ENCODE measurements at places on chromosomes 16 and 17.

DNA sequence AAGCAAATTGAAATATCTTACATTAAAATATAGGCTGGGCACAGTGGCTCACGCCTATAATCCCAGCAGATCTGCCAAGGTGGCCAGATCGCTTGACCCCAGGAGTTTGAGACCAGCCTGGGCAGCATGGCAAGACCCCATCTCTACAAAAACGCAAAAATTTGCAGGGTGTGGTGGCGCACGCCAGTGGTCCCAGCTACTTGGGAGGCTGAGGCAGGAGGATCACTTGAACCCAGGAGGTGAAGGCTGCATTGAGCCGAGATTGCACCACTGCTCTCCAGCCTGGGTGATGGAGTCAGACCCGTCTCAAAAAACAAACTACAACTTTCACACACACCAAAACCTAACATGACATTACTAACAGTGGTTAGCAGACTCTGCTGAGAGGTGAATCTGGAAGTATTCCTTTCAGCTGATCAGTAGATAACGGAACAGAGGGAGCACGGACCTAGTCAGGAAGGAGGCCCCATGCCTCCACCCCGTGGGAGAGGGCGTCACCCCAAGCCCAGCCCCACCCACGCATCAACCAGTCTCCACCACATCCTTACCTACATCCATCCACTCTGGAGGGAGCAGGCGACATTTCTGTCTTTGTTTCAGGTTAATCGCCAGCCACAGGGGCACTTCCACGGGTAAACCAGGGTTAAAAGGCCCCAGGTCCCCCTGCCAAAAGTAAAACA, 1.7 kb downstream of the GINS2 start:
- DNase-seq = no peak

DNA sequence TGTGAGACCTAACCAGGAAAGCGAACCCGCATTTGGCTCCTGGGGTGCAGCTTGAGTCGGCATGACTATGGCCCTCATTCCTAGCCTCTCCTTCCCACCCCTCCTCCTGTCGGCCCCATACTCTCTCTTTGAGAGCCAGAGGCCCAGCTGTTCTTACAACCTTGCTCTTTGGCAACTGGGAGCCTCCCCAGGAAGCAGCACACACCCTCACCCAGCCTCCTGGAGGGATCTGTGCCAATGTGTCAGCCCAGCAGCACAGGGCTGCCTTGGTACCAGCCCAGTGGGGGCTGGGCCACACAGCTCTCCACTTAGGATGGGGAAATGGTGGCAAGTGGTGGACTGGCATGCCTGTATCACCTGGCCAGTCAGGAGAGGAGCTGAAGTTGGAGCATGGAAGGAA, 70.3 kb upstream of the LGALS9 start:
- no peak for DNase-seq

DNA sequence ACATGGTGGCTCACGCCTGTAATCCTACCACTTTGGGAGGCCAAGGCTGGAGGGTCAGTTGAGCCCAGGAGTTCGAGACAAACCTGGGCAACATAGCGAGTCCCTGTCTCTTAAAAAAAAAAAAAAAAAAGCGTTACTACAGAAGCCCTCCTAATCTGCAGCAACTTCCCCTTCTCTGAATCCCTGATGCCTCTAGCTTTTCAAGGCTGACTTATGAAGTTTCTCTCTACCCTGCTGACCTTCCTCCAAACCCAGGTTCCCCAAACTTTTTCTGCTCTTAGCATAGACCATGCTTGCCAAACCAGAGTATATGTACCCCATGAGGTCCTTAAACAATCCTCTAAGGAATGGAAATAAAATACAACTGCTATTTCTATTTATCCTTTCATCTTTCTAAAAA, 16.4 kb downstream of the LYRM1 start:
- no peak for DNase-seq

DNA sequence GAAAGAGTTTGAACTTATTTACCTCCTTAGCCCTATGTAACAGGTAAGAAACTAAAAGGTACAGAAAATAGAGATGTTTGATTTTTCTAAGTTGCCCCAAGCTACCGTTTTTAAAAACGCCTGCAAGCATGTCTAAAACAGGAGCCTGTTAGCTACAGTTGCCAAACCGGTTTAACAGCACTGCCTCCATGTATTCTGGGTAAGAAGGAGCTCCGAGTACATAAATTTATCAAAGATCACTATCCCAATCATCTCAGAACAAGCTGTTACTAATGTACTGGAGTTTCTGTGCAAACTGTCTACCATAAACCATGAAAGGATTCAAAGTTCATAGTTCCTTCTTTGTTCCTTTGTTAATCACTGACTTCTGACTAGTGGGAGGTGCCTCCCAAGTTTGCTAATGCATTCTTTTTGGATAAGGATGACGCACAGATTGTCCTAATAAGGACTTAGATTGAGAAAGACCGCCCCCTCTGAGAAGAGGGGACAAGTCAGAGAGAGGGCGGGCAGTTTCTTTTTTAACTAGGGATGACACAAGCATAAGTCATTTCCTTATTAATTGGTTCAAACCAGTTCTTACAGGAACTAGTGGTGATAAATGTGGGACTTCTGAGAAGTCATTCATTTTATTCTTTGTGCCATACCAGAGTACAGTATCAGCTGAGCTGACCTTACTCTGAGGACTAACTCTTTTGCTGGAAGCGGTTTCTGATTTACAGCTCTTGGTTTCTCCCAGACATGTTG, 55.3 kb downstream of the TUBD1 start:
- DNase-seq = peak; percentile 100

- peak; percentile 75 for DNase-seq
Observed at GRCh38 chr16:28277537-28278388, 14.6 kb upstream of the SBK1 start.

GRCh38 chr16:13935408-13935807, 15.5 kb downstream of the ERCC4 start:
- DNase-seq = no peak

All from fibroblast of skin of scalp (primary cell).